ENCODE measurements at places on chromosomes 16 and 17.

DNA sequence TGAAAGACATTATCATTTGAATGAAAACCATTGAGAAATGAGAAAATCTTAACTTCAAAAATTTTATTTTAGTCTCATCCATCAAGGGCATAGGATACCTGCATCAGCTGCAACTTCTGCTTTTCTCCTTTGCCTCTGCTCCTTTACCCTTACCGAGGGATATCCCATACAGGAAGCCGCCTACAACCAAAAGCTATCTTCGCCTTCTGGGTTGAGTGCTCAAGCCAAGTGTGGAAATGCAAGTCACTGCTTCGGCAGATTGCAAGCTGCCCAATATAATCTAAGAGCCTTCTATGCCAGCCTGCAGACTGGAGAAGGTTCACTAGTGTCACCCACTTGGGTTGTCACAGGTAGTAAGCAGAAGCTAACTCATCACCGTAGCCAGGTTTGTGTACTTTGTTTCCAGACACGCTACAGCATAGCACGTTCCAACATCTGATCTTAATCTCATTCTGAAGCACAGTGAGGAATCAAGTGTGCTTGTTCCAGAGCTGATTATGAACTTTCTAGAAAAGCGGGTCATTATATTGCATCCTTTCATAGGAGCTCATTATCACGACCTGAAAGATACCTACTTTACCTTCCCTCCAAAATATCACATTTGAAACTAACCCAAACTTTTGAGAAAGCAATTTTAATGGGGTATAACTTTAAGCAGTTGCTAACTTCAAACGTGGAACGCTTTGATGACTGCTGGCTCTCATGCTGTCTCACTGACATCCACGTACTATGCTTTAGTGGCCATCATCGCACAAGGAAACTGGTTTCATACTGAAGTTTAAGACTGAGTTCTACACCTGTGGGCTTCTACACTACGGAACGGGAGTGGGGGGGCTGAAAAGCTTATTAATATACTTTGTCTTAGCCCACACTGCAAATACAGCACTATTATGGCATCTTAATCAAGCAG lies 8.0 kb upstream of the UNK start:
- no peak for DNase-seq

DNA sequence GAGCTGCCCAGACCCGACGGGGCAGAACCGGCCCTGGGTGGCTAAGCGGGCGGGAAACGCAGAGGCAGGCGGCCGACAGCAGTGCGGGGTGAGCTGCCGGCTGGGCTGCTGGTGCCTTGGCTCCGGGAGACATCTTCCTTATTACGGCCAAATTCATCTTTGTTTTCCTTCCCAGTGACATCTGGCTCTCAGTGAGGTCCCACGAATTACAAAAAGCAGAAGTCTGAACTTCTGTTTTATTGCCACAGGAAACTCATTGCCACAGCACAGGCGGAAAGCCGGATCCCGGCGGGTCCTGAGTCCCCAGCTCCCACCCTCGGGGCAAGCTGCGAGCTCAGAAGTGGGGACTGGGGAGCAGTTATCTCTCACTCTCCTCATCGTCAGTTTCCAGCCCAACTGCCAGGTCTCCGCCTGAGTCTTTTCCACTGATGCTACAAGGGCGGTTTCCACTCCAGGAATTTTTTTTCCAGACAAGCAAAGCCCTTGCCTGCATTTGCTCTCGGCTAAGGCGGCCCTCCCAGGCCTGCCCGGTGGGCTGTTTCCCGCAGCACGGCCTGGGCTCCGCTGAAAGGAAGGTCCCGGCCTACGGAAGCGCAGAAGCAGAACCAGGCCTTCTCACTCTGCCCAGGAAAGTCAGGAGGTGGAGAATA lies 40.3 kb downstream of the CBFA2T3 start:
- DNase-seq, result no peak

DNA sequence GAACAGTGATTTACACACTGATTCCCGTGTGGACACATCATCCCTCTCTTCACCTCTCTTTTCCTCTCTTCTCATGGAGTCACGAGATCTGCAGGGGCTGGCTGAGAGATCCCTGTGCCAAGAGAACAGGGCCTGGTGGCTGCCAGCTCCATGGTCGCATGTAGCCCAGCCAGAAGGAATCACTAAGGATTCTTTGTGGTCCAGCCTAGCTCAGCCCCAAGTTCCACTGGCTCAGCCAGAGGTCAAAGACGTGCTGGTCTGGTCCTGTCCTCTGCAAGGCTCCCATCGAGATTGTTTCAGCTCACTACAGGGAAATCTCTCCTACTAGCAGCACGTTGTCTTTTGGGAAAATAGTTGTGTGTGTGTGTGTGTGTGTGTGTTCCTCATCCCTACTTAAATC lies 66.4 kb downstream of the NDEL1 start:
- no peak for DNase-seq

DNA sequence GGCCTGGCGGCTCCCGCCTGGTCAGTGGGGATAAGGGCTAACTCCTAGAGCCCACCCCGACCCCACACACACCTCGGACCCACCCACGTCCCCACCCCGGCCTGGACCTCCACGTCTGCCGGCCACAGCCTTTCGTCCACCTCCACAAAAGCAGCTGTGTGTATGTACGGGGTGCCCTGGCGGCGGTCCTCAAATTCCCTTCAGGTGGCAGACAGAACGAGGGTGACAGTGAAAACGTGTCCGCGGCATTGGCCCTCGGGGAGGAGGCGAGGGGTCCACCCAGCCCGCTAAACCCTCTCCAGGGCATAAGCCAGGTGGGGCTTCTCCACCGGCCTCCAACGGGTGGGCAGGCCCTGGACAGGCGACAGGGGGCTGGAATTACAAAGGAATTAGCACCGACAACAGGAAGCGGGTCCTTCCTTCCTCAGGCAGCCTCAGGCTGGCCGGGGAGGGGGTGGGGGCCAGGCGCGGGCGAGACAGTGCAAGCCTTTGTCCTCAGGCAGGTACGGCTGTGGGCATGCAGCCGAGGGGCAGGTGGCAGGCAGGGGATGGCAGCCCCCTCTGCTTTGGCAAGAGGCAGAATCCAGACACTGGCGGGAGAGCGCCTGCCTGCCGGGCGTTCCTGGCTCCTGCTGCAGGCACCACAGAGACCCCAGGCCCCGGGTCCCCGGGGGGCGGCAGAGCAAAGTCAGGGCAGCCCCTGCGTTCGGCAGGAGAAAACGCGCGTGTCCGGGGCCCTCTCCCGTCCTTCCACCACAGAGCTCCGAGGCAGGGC lies 12.3 kb upstream of the PITPNA start:
- no peak for DNase-seq

DNA sequence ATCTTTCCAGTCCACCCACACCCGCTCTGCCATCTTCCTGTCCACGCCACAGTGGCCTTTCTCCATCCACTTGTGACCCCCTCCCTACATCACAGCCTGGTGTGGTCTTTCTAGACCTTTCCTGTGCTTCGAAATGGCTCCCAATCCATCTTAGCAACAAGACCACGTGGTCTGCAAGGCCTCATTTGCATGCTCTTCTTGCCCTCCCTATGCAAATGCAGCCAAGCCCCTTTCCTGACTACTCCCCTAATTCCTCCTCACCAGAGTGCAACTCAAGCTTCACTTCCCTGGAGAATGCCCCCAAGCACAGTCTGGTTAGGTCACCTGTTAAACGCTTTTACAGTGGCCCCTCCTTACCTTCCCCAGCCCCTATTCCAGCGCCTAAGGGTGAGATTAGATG lies 6.1 kb downstream of the PPP1R9B start:
- no peak for DNase-seq

DNA sequence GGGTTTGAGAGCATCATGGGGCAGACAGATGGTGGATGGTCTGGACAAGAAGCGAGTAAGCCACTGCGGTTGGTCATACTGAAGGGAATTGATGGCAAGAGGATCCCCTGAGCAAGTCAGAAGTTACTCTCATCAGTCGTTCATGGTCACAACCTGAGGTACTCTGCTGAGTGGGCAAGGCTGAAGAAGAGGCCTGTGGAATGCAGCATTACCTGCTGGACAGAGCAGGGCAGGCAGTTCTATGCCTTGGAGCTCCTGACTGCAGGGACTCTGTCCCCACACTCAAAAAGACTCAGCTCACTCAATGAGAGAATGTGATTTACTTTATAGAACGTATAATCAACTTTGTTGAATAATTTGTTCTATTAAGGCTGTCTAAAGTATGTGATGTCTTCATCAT lies 28.3 kb downstream of the ALDH3A2 start:
- DNase-seq, result no peak

DNA sequence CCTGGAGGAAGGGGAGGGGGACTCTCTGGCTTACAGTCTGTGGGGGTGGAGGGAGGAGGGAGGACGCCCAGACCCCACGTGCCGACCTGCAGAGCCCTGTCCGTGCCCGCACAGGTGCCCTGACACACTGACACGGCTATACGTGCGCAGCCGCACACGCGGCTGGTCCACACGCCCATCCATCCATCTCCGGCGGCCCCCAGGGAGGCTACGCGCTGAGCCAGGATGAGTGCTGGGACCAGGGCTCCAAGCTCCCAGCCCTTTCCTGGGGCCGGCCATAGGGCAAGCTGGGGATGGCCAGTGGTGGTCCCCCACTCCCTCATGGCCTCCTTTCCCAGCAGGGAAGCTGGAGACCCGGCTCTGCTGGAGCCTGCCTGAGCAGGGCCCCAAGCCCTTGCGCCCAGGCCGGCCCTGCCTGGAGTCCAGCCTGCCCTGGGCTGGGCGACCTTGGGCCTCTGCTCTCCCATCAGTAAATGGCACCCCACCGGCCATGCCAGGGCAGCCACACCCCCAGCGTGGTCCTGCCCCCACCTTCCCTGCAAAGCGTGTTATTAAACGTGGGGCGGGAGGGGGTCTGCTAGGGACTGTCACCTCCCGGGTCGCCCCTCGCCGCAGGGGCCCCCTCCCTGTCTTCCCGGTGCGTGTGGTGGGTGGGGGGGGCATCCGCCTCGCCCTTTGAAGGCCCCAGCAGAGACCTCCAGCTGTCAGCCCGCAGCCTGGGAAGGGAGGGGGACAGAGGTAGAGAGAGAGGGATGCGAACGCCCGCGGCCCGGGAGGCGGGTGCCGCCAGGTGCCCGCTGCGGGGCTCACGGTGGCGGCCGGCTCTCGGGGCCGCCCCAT lies 863 bp downstream of the CASKIN1 start:
- DNase-seq, result no peak

GRCh38 chr16:11615748-11616447 lies 29.2 kb upstream of the LITAF start:
- DNase-seq, result no peak
